Hindlimb muscle (tissue), 1 donor: ENCODE measurements at places on chromosomes 2 and 18. TPM values are rescaled to one million over a fixed set of nuclear protein-coding genes. Genes with fewer than 3 reads are reported as not detected.

GRCh38 chr2:128879161-128879560, 560.5 kb upstream of the HS6ST1 start:
- no peak for DNase-seq

The SH3RF3 gene
- 5.0 TPM for polyA plus RNA-seq

The IDH1 gene
- polyA plus RNA-seq = 34.2 TPM

The RNU2-63P gene
- not detected for polyA plus RNA-seq

DNA sequence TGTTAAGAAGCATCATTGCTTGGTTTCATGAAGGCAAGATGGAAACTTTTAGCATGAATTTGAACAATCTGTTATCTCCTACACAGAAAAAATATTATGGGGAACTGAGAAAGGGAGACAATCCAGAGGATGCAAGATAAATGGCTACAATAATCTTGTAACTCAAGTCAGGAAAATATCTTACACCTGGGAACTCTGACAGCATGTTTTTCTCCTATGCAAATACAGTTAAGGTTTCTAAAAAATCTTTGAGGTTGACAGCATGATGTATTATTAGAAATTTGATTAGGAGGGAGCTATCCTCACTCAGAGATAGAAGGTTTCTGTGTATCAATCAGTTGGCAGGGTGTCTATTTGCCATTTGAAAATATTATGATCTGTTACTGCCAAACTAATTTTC, 75.6 kb downstream of the GPD2 start:
- DNase-seq = no peak

DNA sequence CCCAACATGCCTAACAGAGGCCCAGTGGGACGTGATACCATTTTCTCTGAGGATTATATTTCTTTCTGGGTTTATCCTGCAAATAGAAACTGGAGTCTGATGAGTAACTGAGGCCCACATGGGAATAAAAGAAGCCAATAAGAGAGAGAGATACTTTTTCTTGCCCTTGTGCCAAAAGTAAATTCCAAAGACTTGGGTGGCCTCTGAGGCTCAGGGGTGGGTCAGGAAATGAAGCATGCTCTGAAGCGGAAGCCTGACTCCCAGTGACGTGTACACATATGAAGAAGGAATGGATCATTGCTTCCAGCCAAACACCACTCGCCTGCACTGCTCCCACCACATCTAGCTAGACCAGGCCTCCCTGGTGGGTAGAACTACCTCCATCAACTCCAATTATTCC, 273.6 kb upstream of the NCKAP5 start:
- DNase-seq = peak; percentile 66

GRCh38 chr2:47041063-47041462, 114.0 kb downstream of the STPG4 start:
- DNase-seq = peak; percentile 74

DNA sequence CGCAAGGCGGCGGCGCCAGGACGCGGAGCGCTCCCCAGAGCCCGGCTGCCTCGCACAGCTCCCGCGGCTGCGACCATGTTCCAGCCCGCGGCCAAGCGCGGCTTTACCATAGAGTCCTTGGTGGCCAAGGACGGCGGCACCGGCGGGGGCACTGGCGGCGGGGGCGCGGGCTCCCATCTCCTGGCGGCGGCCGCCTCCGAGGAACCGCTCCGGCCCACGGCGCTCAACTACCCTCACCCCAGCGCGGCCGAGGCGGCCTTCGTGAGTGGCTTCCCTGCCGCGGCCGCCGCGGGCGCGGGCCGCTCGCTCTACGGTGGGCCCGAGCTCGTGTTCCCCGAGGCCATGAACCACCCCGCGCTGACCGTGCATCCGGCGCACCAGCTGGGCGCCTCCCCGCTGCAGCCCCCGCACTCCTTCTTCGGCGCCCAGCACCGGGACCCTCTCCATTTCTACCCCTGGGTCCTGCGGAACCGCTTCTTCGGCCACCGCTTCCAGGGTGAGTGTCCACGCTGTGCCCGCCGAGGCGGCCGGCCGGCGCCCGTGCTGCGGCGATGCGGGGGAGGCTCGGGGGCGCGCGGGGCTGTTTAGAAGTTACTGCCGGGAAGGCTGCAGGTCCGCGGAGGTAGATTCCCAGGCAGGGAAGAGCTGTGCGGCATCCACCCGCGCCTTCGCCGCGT, 696 bp downstream of the EMX1 start:
- no peak for DNase-seq

The LONRF2 gene
- 1.2 TPM for polyA plus RNA-seq

GRCh38 chr2:12265646-12266045, 451.1 kb upstream of the TRIB2 start:
- no peak for DNase-seq

DNA sequence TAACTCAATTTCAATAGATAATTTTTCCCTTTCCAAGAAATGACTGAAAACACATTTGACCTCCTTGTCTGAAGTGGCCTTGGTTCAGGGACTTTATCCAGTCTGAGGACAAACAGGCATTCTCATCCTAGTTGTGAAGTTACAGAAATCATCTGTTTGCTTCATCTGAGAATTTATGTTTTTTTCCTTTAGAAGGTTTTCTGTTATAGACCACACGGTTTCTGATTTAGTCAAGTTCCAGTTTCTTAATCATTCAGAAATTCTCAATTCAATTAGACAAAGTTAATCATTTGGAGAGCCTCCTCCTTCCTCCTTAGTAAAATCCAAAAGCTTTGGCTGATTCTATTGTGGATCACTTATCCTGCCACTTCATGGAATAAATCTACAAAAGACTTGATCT, 60.9 kb downstream of the ICOS start:
- DNase-seq = no peak

The ZC3H8 gene
- polyA plus RNA-seq = 16.3 TPM

GRCh38 chr18:30486856-30487255, 555.7 kb downstream of the DSC3 start:
- DNase-seq = no peak
